Fibroblast of skin of left quadriceps (primary cell): ENCODE measurements at places on chromosomes 12 and 14.

DNA sequence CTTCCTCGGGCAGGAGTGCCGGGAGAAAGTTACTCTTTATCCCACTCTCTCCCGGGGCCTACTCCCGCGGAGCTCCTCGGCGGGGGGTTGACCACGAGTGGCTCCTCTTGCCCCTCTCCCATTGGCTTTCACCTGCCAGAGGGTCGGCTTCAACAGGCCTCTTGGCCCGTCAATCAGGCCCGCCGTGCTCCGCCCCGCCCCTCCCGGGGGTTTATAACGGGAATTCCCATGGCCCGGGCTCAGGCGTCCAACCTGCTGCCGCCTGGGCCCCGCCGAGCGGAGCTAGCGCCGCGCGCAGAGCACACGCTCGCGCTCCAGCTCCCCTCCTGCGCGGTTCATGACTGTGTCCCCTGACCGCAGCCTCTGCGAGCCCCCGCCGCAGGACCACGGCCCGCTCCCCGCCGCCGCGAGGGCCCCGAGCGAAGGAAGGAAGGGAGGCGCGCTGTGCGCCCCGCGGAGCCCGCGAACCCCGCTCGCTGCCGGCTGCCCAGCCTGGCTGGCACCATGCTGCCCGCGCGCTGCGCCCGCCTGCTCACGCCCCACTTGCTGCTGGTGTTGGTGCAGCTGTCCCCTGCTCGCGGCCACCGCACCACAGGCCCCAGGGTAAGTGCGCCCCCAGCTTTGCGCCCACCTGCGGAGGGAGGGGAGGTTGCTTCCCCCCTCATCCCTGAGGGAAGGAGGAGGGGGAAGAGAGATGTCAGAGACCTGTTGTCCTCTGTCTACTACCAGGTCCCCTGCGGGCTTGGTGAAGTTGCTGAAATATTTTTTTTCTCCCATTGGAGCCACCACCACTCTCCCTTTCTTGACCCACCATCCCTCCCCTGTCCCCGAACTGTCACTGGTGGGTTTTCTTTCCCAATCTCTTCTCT is at the start of gene SMOC1:
Gene SMOC1 (plus strand): TSS at position 242 of the 869 bp plus-strand sequence. CDS start 263 bp downstream, at position 505.
- DNase-seq, result no peak

- no peak for DNase-seq
These were observed 12.6 kb upstream of the CYP46A1 start for GRCh38 chr14:99671235-99672224.

DNA sequence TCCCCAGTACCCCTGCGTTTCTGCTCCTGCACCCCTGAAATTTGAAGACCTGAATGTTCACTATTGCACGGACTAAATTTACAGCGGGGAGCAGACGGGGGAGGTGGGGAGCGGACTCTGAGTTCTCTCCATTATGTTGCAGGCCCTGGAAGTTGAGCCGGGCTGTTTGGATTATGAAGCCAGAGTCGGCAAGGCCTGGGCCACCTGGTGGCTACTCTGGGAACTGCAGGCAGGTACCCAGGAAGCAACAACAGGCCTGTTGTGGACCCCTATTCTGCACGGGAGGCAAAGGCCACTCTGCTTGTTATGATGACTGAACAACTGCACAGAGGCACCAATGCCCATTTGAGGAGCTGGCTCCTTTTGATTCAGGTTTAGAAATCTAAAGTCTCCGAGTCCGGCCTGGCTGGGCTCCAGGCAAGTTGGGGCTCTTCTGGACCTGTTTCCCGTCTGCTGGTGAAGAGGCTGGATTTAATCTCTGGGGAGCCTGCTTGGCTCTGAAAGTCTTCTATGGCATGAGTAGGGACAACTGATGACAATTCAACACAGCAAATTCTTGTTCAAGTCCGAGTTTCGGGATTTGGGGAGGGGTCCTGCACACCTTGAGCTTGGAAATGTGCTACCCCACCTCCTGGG is 34.1 kb upstream of the FAM181A start:
- DNase-seq, result peak; percentile 26

GRCh38 chr12:6180268-6181051 is 19.7 kb upstream of the CD9 start:
- DNase-seq, result no peak

GRCh38 chr14:92004062-92004461 is 35.8 kb downstream of the TRIP11 start:
- DNase-seq, result no peak

DNA sequence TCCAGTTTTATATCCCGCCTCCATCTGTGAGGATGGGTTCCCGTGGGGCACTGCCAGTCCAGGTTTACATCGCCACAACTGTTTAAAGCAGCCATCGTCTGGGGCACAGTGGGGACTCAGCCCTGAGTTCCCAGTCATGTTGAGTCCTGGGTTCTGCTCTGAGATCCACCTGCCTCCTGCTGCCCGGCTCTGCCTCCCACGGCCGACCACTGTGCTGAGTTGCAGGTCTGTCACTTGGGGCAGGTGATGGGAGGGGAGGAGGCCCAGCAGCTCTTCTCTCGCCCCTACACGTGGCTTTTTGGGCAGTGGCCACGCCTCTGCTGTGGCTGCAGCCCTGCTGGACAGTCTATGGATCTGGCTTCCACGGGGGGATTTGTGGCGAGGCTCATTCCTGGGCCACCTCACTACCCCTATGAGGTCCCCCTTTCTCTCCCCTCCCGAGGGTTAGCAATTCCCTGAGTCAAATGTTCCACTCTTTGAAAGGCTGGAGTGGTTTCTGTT is 143.0 kb downstream of the ADGRD1 start:
- no peak for DNase-seq
